ENCODE measurements at places on chromosomes 11 and 22.

DNA sequence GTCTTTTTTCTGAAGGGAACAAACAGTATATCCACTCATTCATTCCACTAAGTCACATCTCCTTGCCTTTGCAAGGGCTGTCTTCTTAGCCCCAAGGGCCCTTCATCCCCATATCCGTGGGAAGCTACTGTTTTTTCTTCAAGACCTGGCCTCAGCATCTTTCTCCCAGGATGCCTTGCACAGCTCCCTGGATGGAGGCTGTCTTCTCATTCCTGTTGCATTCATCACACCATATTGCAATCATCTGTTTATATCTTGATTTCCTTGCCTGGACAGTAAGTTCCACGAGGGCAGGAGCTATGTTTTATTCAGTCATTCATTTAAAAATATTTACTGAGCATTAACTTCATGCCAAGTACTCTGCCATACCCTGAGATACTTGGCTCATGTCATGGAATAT is 29.3 kb upstream of the NECTIN1 start:
- no peak for DNase-seq

- no peak for DNase-seq
These were observed 32.1 kb upstream of the WNT7B start for GRCh38 chr22:46008836-46009596.

DNA sequence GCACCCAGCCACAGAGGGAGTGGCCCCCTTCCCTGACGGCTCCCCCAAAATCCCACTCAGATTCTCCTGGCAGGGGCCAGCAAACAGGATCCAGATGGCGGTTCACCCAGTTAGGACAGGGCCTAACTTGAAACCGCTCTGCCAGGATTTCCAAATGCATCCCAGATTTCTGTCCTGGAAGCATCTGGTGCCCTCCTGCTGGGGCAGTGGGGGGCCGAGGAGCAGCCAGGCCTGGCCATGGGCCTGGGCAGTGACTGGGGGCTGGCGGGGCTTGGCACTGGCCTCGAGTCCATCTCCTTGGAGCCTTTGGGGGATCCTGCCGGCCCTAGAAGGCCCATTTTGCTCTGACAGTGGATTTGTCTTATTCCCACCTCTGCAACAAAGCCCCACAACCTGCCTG is 17.9 kb upstream of the EMID1 start:
- no peak for DNase-seq

- no peak for DNase-seq
These were observed 35.1 kb downstream of the GRIA4 start for GRCh38 chr11:105644839-105645573.

GRCh38 chr22:25637032-25637431 is 72.6 kb downstream of the GRK3 start:
- DNase-seq: no peak

DNA sequence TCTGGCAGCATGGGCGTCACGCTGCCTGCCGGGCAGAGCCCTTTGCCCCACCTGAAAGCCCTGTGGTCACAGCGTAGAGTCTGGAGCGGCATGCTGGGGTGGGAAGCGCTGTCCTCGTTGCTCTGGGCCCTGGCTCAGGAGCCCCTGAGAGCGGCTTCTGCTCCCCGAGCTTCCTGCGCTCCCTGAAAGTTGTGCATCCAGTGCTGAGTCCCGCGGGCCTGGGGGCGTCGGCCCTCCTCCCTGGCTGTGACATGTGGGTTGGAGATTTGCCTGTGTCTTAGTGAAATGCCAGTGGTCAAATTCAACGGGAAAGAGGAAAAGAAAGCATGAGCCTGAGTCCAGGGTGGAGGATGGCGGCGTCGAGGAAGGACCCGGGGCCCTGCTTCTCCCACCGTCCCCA is 1208.0 kb downstream of the BRD1 start:
- no peak for DNase-seq

- DNase-seq: no peak
These were observed 21.0 kb upstream of the RAB30 start for GRCh38 chr11:83092488-83093384.

DNA sequence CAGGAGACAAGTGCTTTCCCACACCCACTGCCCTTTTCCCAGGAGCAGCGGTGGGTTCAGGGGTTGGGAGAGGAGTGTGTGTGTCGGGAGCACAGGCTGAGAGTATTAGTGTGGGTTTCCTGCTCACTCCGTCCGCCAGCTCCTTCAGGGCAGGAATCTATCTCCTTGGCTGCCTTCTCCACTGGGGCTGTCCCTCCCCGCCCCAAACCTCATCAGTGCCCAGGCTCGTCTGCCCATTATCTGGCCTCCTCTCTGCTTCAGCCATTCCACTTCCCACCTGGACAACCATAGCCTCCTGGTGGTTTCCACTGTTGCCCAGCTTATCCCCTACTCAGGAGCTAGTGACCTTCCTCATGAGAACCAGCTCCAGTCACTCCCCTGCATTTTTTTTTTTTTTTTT is 19.9 kb downstream of the ASPHD2 start:
- no peak for DNase-seq

GRCh38 chr11:44066732-44067141 is 667 bp downstream of the ACCS start:
- no peak for DNase-seq

DNA sequence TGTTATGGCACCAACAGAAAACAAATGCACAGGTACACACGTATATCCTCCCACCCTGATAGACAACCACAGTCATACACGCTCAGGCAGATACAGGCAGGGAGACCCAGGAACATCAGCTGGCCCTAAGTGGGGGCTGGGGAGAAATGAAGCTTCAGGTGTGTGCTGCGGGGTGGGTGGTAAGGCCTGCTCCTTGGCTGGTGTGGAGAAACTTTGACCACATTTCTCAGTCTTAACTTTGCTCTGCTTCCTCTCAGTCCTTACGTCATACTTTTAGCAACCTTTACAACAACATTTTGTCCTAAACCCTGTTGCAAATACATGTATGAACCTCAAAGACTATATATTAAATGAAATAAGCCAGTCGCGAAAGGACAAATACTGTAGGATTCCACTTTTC is 6.7 kb upstream of the ANAPC15 start:
- DNase-seq: no peak
